ENCODE measurements at places on chromosomes 6 and 20. TPM values are rescaled to one million over a fixed set of nuclear protein-coding genes. Genes with fewer than 3 reads are reported as not detected.

Gene ZNF133
- total RNA-seq, result 27.5 TPM

Gene CBLN4
- 3.2 TPM for total RNA-seq

Gene DEFB110
- not detected for total RNA-seq

Gene OXT
- not detected for total RNA-seq

Gene ESR1
- total RNA-seq, result 3.5 TPM

Gene BNIP5
- 0.58 TPM for total RNA-seq

Gene PGC
- 0.18 TPM for total RNA-seq

Gene MDFI
- 45.7 TPM for total RNA-seq

Gene SCRT2
- not detected for total RNA-seq

Gene MAP3K4
- total RNA-seq, result 43.9 TPM

Gene PRR18
- 0.18 TPM for total RNA-seq

Gene EMILIN3
- 12.0 TPM for total RNA-seq

Gene DLK2
- 1.3 TPM for total RNA-seq

Gene CTCFL
- 0.88 TPM for total RNA-seq

Gene SEMG1
- total RNA-seq, result not detected

Gene MYLIP
- total RNA-seq, result 75.5 TPM

Gene WFDC5
- not detected for total RNA-seq

Gene GRIK2
- 13.6 TPM for total RNA-seq

Gene AK9
- total RNA-seq, result 8.1 TPM

Gene TPBG
- 32.2 TPM for total RNA-seq

Gene CALHM4
- total RNA-seq, result not detected

Gene LAMA4
- total RNA-seq, result 127 TPM

Gene TOX2
- 1.2 TPM for total RNA-seq

Gene COL10A1
- total RNA-seq, result 0.82 TPM

Gene HLA-DOA
- total RNA-seq, result 11.0 TPM

Gene EYA4
- total RNA-seq, result 27.3 TPM

Gene ETV7
- 0.29 TPM for total RNA-seq

Gene ZBTB12
- 14.4 TPM for total RNA-seq

Gene ADIG
- not detected for total RNA-seq

Gene SIRPA
- 17.6 TPM for total RNA-seq

Gene TFAP2B
- total RNA-seq, result 4.7 TPM

Gene FAM184A
- 5.0 TPM for total RNA-seq

Gene CEP250
- total RNA-seq, result 21.4 TPM

Gene CLVS2
- total RNA-seq, result 0.18 TPM

Gene SLC22A7
- total RNA-seq, result 0.18 TPM

Gene GJA1
- total RNA-seq, result 45.8 TPM

Gene CFAP206
- 4.0 TPM for total RNA-seq

Gene FOXS1
- total RNA-seq, result 5.3 TPM

Gene HRH3
- 0.23 TPM for total RNA-seq

Gene TREML2
- 0.76 TPM for total RNA-seq

Gene GINS1
- total RNA-seq, result 8.0 TPM

Gene PAX1
- 0.23 TPM for total RNA-seq

Gene TSPO2
- total RNA-seq, result 1.5 TPM

Gene STAU1
- total RNA-seq, result 68.2 TPM

All from metanephros (tissue), 2 donors.